ENCODE measurements at places on chromosomes 12 and 14.

- DNase-seq, result no peak
These were observed 521 bp upstream of the PIP4K2C start for GRCh38 chr12:57590479-57590863.

- DNase-seq, result no peak
These were observed 267.6 kb upstream of the PRICKLE1 start for GRCh38 chr12:42857106-42857505.

DNA sequence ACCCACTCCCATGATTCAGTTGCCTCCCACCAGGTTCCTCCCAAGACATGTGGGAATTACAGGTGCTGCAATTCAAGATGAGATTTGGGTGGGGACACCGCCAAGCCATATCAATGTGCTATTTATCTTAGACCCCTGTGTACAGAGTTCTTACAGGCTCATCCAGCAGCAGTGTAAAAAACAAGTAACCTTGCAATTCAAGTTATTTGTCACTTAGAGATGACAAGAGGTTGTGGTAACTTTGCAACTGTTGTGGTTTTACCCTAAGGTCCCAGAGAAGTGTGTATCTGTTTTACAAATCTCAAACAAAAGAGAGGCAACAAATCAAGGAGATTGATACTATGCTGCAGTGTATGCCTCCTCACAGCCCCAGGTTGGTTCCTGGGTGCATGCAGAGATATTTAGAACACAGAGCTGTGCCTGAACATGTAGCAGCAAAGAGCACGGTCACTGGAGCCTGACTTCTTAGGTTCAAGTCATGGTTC is 11.5 kb upstream of the HELB start:
- DNase-seq, result no peak

- DNase-seq, result no peak
These were observed 1.2 kb upstream of the GAPDH start for GRCh38 chr12:6532927-6533652.

- DNase-seq, result no peak
These were observed 1.5 kb downstream of the PLEKHG6 start for GRCh38 chr12:6311822-6312528.

Measured in stimulated activated CD8-positive, alpha-beta memory T cell treated with anti-CD3 and anti-CD28 coated beads, Interleukin-7, amount 100 ng/mL, for 24 hours (primary cell).